Hematopoietic multipotent progenitor cell (in vitro differentiated cells): ENCODE measurements at places on chromosomes 5 and 9.

DNA sequence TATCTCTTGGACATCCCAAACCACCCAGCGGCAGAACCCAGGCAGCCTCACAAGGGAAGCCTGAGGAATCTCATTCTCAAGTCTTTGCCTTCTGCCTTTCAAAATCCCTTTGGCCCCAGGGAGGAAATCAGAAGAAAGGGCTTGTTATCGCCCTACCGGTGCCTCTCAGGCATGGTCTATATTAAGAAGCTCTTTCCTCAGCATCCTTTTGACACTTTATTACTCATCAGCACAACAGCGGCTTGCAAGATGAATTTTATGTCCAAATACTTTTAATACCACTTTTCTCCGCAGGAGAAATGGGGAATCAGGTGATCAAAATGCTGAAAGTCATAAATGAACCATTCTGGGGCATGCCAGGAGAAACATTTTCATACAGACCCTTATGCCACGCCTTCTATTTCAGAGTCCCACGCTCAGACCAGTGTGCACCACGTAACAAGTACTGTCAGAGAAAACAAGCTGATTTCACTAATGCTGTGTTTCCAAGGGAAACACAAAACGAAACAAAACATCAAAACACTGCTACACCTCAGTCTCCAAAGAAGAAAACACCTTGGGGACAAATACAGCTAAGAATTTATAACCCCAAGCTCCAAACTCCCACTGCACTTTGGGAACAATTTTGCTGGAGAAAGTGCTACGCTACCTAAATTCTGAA, 30.0 kb downstream of the RAPGEF1 start:
- DNase-seq: no peak

DNA sequence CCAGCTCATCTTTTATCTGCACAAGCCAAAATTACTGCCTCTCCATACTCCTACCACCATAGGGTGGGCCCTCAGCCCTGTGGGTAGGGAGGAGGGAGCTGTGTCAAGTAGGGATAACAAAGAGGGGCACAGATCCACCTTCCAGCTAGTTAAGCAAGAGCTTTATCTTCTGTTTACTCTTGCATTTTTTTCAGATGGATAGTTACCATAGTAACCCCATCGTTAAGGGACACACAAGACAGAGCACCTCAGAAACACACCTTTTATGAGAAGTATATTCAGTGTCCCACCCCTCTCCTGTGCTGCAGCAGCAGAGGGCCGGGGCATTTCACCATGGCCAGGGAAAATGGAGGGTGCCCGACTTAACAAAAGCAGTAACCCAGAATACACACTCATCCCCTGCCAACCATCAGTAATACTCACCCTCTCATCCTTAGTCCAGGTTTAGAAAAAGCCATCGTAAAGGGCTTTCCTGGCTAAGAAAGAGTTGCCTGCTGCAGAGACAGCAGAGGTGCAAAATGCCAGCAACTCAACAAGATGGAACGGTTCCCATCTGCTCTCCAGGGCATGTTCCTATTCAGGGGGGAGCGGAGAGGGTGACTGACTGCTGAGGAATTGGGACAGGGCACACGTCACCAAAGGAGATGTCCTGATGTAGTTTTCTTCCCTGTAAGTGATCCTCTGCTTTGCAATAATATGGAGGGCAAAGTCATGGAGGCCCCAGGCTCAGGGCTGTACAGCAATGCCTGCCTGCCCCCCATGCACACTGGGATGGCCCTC, 25.1 kb downstream of the MACROH2A1 start:
- no peak for DNase-seq

DNA sequence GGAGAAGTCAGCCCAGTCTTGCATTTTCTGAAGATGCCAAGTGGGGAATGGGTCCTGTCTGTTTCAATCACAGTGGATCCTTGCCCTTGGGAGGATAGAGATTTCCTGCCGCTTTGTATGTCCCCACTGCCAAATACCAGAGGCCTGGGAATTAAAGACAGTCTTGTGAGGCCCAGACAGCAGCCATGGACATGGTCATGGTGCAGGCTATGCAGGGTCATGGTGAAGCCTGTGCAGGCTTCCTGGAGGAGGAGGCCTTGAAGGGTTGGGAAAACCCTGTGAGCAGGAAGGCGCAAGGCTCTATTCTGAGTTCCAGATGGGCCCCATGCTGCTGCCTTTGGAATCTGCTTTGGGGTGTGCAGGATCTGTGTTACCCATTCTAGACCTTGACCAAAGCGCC, 57.3 kb upstream of the PITX1 start:
- DNase-seq: no peak

GRCh38 chr5:157860898-157861890, 2.2 kb upstream of the CLINT1 start:
- no peak for DNase-seq

GRCh38 chr9:3296536-3296935, 229.3 kb downstream of the RFX3 start:
- DNase-seq: no peak

- DNase-seq: no peak
These were observed 3.8 kb downstream of the NDST1 start for GRCh38 chr5:150511578-150512367.

- no peak for DNase-seq
These were observed 73.7 kb downstream of the MINAR2 start for GRCh38 chr5:129821477-129822131.

- no peak for DNase-seq
These were observed 195.8 kb downstream of the ERCC6L2 start for GRCh38 chr9:96071076-96071814.

DNA sequence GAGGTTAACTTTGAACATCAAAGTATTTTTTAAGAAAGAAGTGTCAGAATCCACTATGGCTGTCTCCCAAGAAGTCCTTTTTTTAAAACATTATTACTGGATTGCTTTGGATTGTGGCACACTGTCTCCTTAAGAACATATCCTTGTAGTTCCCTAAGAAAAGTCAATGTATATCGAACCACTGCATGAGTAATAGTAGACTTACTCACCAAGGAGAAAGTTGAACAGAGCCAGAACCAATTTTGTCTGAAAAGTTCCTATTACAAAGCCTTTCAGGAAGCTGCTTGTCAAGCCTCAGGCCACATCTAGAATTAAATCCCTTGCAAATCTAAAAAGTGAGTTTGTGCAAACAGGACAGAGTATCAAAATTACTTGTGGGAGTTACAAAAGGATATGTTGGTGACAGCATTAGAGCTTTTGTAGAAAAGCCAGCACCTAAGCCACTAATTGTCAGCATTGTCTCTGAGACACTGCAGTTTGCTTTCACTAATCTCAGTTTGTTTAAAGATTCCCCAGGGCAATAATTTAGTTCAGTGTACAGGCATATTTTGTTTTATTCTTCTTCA, 195.4 kb downstream of the MPDZ start:
- DNase-seq: no peak

GRCh38 chr5:130295235-130295634, 391.0 kb downstream of the CHSY3 start:
- DNase-seq: no peak

DNA sequence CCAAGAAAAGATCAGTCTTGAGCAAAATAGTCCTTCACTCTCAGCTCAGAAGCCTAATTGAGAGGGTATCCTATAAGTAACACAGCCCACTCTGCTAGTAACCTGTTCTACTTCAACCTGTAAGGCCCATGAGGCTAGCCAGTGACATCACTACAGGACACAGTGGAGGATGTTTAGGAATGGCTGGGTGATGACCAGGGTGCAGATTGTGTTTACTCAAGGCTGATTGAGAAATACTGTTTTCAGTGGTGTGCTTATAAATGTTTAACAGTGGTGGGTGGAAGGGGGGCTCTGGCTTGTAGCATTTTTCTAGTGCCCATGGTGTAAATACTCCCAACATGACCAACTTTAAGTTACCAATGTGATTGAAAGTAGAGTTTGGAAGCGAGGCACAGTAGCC, 159.8 kb upstream of the CCDC152 start:
- no peak for DNase-seq

GRCh38 chr5:122492675-122493074, 180.6 kb downstream of the SNCAIP start:
- DNase-seq: no peak

- DNase-seq: peak; percentile 78
These were observed 21.3 kb upstream of the GBGT1 start for GRCh38 chr9:133184971-133185370.

GRCh38 chr9:93259490-93260262, 75.7 kb downstream of the WNK2 start:
- no peak for DNase-seq

DNA sequence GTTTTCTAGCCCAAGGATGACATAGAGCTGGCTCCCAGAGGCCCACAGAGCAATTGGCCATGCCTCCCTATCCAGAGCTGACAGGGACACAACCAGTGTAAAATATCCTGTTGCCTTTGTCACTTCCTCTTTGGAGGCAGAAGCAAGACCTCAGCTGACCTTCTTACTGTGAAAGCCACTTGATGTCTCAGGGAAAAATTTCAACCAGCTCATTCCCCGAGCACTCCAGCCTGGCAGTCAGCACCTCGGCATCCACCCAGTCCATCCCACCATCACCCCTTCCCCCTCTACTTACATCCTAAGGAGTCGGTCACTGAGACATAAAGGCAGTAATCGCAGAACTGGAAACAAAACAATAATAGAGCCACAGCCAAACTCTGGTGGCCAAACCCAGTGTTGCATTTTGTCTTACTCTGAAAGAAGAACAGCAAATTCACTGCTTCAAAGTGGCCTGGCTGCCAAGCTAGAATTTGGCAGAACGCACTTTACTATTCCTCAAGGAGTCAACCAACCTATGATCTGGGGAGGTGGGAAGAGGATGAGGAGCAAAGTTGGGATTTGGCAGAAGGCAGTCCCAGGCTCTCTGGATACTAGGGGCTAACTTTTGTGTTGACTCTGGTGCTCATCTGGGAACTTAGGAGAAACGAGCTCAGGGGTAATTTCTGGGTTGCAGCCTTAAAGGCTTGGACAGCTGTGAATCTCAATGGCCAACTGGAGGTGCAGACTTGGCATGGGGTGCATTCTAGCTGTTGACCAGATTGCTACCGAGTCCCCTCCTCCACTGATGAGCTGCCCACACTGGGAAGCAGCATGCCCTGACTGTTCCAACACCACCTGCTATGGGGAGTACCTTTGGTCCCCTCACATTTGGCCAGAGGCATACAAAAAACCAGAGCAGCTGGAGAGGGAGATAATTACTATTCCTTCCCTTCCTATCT, 13.6 kb downstream of the NIPAL4 start:
- no peak for DNase-seq

DNA sequence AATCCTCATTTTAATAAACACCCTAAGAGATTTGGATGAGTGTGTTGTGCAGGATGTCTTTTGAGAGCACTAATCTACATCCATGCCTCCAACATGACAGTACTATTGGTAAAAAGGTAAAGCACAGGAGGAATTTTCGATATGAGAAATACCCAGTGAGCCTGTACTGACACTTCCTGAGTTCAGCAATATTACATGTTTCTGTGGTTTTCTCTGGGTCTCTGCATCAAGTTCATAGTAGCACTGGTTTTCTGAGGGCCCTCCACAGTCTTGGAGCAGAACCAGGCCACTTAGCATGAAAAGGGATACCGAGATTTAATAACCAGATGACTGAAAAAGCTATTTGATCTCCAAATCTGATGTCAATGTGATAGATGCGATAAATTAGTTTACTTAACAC, 524.1 kb downstream of the TMEM38B start:
- no peak for DNase-seq

- DNase-seq: no peak
These were observed 185.1 kb upstream of the DMAC1 start for GRCh38 chr9:7984692-7985091.

DNA sequence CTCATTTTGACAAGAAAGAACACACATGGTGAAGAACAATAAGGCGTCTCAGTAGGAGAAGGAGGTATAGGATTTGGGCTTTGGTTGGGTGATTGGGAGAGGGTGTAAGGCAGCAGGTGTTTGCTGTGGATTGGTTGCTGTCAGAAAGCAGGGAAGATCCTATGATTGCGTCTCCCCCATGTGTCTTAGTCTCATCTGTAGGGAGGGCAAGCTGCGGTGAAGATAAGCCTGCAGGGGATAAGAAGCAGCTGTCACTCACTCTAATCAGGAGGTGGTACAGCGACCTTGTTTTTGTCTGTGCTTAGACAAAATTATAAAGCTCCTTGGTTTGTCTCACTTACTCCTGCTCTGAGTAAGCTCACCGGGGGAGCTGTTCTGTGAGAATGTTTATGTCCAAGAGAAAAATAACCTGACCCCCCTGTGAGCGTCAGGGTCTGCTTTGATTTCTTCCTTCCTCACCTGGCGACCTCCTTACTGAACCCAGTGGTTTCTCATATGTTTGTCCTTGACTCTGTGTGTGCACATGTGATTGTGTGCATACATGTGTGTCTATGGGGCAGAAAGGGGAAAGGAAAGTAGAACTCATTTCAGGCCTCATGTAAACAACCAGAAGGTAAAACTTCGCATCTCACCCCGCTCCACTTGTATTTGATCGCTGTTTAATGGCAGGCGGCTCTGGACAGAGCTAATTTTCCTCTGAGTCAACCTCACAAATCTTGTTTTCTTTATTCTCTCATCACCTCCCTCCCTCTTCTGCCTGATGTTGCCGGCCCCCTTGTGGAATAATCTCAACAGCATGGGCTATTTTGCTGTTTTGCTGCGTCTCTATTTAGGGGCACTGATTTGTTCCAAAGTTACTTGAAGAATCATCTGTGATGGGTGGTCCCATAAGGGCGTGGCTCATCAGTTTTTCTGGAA, 105.6 kb downstream of the TENT4A start:
- DNase-seq: no peak

- DNase-seq: peak; percentile 65
These were observed 31.7 kb upstream of the KCNMB1 start for GRCh38 chr5:170420806-170421412.

- no peak for DNase-seq
These were observed 75.4 kb upstream of the LRRTM2 start for GRCh38 chr5:138950421-138951031.

GRCh38 chr5:1551426-1552301, 27.9 kb upstream of the LPCAT1 start:
- DNase-seq: no peak

DNA sequence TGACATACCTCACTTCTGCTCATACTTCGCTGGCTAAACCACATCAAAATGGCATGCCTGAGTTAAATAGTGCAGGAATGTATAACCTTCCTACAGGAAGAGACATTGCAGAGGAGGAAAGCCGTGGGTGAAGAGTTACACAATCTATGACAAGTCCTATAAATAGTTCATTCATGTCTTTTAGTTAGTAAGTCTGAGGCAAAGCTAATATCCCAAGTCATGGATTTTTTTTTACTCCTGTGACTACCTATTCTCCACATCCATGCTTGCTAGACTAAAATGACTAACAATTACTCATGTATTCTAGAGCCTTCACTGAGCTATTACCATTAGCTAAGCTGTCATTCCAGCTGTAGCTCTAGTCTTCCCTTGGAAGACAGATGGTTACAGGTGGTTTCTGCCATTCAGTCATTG, 391.3 kb downstream of the NR2F1-AS1 start:
- DNase-seq: no peak
